Neural crest cell (in vitro differentiated cells): ENCODE measurements at places on chromosomes 16 and 17. TPM values are rescaled to one million over a fixed set of nuclear protein-coding genes. Genes with fewer than 3 reads are reported as not detected.
A peak's percentile ranks its signal among the peaks of the same experiment; 100 is the strongest.

SEZ6 gene
- total RNA-seq: 0.30 and 0.72 TPM in 2 replicates

ZSWIM7 gene
- total RNA-seq: 39.0 and 41.9 TPM in 2 replicates

TUBB3 gene
- 518 and 541 TPM in 2 replicates for total RNA-seq

DNA sequence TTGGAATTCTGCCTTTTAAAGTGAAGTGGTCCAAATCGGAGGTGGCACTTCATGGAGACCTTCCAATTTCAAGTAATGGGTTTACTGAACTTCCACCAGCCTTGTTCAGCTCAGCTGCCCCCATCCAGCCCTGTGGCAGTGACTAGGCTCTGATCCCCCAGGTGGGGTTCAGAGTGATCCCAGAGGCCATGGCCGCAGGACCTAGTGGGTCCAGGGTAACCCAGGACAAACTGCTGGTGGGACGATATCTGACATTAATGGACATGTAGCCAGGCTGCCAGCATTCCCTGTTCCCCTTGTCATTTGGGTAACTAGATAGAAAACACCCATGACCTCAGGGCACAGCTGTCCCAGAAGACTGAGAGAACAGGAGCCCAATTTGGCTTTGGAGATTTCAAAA is 209.9 kb downstream of the GSG1L start:
- H3K36me3 ChIP-seq: no peaks in the 10 kb centered on the region
- no peak for DNase-seq
- H3K27me3 ChIP-seq: peaks cover 18% of the 10 kb centered on the region
- H3K27ac ChIP-seq: no peak overlapping the region
- H3K4me3 ChIP-seq: no peak overlapping the region
- peaks cover 5% of the 10 kb centered on the region for H3K4me1 ChIP-seq

GRCh38 chr16:85396879-85397871 is 215.9 kb upstream of the GSE1 start:
- no peak for DNase-seq
- peaks cover 25% of the 10 kb centered on the region for H3K4me1 ChIP-seq
- no peaks in the 10 kb centered on the region for H3K36me3 ChIP-seq

DNA sequence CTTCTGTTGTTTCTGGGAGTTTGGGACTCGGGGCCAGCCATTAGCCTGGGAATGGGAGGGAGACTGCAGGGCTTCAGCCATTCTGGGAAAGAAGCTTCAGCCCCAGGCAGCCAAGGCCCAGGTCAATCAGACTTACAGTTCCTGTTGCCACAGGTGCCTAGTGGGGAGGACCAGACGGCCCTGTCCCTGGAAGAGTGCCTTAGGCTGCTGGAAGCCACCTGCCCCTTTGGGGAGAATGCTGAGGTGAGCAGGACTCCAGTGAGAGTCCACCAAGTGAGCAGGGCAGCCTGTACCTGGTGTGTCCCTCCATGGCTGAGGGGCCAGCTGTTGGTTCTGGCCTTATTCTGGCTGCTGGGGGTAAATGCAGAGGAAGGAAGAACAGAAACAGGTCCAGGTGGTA is 8.7 kb downstream of the NFE2L1 start:
- no peak for DNase-seq
- H3K27me3 ChIP-seq: no peaks in the 10 kb centered on the region
- H3K4me1 ChIP-seq: peaks cover 44% of the 10 kb centered on the region

CCL5 gene
- not detected in 2 replicates for total RNA-seq

- no peaks in the 10 kb centered on the region for H3K27me3 ChIP-seq
- no peaks in the 10 kb centered on the region for H3K4me1 ChIP-seq
- no peak overlapping the region for H3K4me3 ChIP-seq
- peak overlapping the region; percentile 57 for H3K27ac ChIP-seq
Observed at GRCh38 chr16:58409316-58409973, 17.2 kb downstream of the GINS3 start.

DNA sequence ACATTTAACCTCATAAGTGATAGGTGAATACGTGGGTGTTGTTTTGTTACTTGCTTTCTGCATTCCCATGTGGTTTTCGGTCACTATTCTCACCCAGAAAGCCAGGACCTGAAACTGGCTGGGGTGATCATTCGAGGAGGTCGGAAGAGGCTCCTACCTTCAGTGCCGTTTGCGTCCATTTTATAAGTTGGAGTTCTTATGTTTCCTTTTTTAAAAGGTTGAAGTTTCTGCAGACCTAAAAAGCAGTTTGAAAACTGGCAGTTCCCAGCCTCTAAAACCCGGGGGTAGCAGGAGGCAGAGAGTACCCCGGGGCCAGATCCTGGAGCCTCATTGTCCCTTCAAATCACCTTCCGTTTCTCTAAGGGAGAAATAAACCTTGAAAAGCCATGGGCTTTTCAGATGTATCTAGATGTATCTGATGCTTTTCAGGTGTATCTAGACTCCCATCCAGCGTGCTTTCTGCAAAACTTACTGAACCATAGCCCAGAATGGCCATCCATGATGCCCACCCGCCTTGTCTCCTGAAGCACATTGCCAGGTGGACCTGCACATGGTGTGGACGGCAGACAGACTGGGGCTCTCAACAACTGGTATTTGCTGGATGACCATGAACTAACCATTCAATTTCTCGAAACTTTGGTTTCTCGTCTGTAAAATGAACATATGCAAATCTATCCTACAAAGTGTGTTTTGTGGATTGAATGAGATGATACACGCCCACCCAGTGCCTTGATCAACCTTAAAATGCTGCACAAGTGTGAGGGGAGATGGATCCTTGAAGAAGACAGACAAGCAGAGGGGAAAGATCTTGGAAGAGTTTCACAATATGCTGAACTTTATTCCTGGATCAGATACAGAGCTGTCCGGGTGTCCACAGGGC is 1.3 kb downstream of the NLRC5 start:
- H3K4me1 ChIP-seq: peaks cover 11% of the 10 kb centered on the region
- peak overlapping the region; percentile 89 for H3K4me3 ChIP-seq
- no peak overlapping the region for H3K27ac ChIP-seq
- H3K27me3 ChIP-seq: peaks cover 82% of the 10 kb centered on the region
- no peaks in the 10 kb centered on the region for H3K36me3 ChIP-seq

- no peak within 1 kb of the TSS for H3K27ac ChIP-seq
- H3K4me1 ChIP-seq: peaks cover 12% of the 10 kb centered on the region
- H3K36me3 ChIP-seq: no peaks in the 10 kb centered on the region
- no peaks in the 10 kb centered on the region for H3K27me3 ChIP-seq
Observed at GRCh38 chr16:81238296-81239011, at the start of gene BCO1. Gene BCO1, plus strand, starts transcription at chr16:81238689. Its CDS starts 220 bp downstream, at chr16:81238909.
